ENCODE measurements at places on chromosomes 6 and 20.

DNA sequence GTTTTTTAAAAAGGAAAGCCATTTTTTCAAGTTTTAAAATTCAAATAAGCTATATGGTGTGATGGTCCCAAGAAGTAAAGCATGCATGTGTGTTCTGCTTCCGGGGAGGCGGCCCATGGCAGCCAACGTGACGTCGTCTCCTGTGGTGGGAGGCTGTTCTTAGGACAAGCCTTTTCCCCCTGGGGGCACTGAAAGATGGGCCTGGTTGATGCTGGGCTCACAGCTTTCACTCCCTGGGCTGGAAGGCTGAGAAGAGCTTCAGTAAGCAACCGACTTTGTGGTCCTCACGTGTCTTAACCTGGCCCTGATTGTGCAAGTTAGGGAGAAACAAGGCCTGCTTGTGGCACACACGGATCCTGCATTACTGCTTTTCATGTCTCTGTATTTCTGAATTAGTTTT is 84.1 kb downstream of the SMOC2 start:
- DNase-seq, result no peak

- DNase-seq, result no peak
Measured at GRCh38 chr20:38126932-38127621, 38.0 kb downstream of the TGM2 start.

GRCh38 chr20:5191829-5192569 is 65.2 kb downstream of the CDS2 start:
- peak; percentile 35 for DNase-seq

DNA sequence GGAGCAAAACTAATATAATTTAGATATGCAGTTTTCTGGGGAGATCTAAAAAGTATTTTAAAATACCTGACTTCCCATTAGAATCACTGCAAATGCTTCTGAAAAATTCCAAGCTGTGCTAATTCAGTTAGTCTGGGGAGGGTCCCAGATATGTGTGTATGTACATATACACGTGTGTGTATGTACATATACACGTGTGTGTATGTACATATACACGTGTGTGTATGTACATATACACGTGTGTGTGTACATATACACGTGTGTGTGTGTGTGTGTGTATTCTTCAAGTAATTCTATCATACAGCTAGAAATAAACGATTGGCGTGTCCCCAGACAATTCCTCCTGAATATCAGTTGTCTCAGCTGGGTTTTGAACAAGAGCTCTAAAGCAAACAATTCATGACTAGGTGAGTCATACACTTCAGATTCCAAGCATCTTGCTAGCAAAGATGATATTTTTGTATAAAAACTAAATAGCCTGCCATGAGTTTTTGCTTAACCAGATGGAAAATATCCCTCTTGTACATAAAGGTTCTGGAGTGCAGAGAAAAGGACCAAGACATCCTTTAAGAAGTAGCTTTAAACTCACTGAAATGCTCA is 58.2 kb downstream of the SPACA1 start:
- no peak for DNase-seq

- DNase-seq, result no peak
Measured at GRCh38 chr20:10228330-10228729, 9.7 kb downstream of the SNAP25 start.

DNA sequence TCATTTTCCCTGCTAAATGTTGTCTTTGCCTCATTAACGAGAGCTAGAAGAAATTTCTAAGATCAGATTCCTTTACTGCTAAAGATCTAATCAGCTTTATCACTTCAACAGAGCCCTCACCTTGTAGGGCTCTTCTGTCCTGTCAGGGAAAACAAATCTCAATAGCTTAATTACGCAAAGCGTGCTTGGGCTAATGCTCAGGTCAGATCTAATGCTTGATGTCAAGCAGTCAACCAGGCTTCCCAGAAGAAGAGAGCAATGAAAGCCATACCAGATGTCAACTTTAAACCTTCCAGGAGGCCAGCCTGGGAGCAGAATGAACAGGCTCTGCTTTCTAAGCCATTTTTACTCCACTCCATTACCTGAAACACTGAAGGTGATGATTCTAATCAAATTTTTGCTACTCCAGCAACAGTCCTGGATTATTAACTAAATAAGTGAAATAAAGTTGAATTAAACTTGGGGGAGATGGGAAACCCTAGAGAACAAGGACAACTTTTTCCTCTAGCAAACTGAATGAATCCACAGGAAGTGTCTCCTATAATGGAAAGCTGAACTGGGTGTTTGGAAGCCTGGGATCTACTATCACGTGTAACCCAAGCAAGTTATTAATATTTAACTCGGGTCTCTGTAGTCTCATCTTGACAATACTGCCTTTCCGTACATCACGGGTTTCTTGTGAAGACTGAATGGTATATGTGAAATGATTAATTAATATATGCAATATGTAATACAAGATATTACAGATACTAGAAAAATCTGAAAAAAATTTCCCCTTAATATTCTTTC is 273.7 kb downstream of the PTPRK start:
- DNase-seq, result no peak

- no peak for DNase-seq
Measured at GRCh38 chr20:38581830-38582358, 897 bp downstream of the ADIG start.

DNA sequence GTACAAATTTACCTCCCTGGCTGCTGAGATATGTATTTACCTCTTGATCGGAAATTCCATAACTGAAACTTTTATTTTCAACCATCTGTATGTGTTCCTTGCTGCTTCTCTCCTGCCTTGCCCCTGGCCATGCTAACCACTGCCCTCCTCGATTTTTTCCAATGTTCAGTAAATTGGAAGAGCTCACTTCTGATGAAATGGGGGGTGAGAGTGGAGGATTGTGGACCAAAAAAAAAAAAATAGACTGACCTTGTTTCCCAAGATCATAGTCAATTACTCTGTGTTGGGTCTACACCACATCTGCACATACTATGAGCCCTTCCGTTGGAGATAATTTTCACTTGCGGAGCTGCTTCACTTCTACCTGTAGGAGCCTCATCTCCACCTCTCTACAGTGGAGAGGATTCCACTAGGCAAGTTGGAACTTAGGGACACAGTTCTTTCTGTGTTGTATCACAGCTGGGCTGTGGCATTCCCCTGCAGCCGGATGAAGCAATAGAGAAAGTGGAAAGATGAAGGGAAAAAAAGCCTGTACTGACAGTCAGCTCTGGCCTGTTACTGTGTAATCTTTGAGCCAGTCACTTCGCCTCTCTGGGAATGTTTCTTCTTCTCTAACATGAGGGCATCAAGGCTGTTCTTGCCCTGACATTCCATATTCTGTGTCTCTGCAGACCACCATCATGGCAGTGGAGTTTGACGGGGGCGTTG is 1.6 kb downstream of the PSMB9 start:
- no peak for DNase-seq

DNA sequence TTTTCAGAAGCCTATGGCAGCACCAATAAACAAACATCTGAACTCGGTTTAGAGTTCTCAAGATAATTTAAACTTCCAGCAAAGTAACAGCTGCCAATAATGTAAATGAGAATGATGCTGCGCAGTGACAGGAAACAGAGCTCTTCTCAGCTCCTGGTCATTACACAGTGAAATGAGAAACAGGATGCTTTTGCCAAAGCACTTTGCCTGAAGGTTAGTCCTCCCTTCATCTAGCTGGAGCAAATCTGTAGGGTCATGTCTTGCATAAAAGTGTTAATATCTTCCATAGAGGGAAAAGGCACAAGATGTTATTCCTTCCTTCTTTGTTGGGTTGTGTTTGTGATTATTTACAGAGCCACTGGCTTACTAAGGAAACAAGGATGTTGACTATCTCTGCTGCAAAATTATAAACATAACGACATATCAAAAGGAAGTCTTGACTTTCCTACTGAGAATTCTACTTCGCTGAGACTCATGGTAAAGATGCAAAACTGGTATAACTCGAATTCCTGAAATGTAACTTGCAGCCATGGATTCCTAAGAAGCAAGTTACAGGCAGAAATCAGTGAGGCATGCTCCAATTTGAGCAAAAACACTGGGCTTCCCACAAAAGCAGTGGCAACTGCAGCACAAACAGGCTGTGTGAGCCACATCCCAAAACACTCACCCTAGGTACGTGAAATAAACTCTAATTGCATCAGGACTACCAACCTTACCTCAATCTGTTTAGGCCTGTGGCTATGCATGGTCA is 102.5 kb upstream of the BEND6 start:
- no peak for DNase-seq

DNA sequence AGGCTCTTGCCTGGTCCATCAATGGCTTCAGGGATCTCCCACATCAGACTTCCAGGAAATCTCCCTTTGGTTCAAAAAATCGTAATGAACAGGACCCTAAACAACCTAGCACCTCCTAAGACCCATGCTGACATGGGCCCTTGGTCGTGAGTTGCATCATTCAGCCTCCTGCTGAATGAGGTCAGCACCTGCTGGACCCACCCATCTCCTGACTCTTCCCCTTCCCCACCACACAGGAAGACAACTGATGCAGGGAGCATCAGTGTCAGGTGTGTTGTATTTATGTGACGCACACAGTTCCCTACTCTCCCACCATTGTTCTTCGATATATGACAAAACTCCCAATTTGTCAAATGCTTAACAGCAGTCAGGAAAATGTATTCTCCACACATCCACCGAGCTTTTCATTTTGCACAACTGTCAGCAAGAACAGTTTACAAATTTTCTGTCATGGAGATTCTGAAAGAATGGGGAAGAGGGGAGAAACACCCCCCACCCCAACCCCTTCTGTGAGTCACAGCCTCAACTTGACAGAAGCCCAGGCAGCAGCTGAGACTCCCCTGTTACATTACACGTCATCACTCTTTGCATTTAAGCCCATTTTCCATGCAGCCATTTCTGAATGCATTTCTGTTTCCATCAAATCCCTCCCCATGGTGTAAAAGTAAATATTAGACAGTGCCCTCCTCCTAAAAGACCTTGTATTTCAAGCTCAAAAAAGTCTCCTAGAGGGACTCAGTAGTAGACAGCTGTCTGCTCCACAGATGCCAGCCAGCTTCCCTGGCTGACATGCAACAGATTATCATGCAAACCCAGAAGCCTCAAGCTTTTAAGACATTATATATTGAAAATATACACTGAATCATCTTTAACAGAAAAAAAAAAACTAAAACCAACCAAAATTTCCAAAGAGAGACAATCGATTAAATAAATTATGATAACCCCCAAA is 577.5 kb downstream of the PTPRT start:
- DNase-seq, result no peak

DNA sequence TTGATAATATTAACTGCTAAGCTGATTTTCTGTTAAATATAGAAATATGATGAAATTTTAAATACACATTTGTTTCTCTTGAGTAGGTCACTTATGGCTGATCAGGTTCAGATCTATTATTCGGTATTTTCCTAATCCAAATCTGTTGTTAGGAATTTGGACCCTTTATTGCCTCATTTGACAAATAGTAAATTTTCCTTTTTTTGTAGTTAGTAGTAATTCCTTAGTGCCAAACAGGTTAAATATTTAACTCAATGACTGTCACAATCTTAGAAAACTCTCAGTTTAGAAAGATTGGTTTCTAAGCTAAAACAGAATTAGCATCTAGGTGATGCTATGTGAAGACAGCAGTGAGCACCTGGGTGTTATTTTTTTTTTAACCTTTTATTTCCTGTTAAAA is 1598.9 kb downstream of the KHDRBS2 start:
- no peak for DNase-seq

DNA sequence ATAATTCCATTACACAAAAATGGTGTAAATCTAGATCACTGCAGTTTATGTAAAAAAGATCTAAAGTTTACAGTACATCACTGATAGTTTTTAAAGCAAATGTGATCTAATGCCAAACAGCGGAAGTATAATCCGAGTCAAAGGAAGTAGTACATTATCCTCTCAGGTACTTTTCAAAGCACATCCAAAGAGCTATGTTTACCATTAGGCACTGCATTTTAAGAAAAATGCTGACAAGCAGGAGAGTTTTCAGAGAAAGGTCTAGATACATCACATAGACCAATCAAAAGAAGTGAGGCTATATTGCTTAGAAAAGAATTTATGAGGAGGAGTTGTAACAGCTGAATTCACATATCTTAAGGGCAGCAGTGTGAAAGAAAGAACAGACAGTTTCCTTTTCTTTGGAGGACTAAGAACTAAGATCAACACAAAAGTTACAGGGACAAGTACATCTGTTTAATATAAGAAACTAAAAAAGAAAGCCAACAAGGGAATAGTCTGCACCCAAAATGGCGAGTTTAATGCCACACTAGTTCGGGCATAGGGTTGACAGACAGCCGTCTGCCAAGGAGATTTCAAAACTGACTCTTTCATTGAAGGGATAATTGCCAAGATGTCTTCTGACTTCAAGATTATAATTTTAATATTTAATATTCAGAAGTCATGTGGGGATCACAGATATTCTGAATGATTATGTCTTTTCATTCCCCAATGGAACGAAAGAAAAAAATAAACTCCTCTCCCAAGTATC is 1.4 kb downstream of the ZNF184 start:
- DNase-seq, result no peak

GRCh38 chr6:32047539-32047854 is 9.3 kb downstream of the CYP21A2 start:
- no peak for DNase-seq

GRCh38 chr20:54221353-54221752 is 13.5 kb downstream of the PFDN4 start:
- no peak for DNase-seq
